DMS 273 treated with DMSO at 0.1 percent for 48 hours (cell line): ENCODE measurements at places on chromosomes 11 and 22.

- DNase-seq: no peak
These were observed 12.5 kb downstream of the KMT5B start for GRCh38 chr11:68200639-68201038.

DNA sequence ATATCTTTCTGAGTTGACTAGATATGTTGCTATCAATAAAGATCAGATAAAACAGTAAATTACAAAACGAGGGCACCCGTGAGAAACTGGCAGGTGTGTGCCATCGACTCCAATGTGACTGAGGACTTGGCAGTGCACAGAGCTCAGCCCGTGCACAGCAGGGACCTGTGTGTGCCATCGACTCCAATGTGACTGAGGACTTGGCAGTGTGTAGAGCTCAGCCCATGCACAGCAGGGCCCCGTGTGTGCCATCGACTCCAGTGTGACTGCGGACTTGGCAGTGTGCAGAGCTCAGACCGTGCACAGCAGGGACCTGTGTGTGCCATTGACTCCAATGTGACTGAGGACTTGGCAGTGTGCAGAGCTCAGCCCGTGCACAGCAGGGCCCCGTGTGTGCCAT is 347.2 kb upstream of the B3GAT1 start:
- DNase-seq: no peak

DNA sequence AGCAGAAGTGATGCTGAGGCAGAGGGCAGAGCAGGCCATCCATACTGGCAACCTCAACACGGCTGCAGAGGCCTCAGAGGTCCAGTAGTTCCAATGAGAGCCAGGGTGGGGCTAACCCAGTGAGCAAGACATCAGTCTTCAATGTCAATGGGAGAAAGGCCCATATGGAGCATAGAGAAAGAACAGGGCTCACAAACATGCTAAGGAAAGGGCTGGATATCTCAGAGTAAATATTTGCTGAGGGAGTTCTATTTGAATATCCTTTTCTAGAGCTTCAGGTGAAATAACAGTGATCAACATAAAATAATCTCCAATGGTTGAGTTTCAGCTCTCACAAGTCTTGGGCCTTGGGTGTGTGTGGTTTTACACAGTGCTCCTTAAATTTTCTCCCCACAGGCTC is 50.8 kb upstream of the CCDC90B start:
- no peak for DNase-seq

GRCh38 chr11:122637541-122637940 is 18.0 kb upstream of the UBASH3B start:
- DNase-seq: no peak

- no peak for DNase-seq
These were observed 342.7 kb downstream of the AASDHPPT start for GRCh38 chr11:106420048-106420665.

- no peak for DNase-seq
These were observed 744.6 kb downstream of the FAM181B start for GRCh38 chr11:81989093-81989492.

DNA sequence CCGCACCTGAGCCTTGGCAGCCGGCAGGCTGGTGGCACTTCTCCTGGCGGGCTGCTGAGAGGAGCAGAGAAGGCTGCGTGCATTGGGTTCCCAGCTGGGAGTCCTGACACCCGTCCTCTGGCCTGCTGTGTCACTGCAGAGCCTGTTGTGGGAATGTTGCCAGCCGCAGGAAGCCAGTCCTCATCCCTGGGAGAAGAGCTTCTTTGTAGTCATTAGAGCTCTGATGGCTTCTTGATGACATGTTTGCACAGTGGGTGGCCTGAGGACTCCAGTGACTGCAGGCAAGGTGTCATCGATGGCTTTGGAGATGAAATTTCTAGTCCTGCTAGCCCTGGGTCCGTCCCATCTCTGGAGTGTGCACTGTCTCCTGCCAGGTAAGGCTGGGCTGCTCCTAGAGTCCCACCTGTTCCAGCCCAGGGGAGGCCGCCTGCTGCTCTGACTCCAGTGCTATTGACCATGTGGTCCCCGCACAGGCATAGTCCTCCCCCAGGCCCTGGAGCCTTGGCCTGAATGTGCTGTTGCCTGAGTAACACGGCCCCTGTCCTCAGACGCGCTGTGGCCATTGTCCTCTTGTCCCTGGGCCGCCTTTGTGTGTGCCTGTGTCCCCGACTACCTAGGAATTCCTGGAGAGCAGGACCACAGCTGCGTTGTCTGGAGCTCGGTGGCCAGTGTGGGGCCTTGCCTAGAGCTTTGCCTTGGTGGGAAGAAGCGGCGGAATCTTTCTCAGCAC is 129.2 kb downstream of the CACNA1I start:
- no peak for DNase-seq

GRCh38 chr11:45590743-45591142 is 74.7 kb downstream of the CHST1 start:
- DNase-seq: no peak

GRCh38 chr22:39545386-39546365 is 13.1 kb upstream of the RPS19BP1 start:
- DNase-seq: no peak

GRCh38 chr22:46564084-46564714 is 26.8 kb upstream of the CELSR1 start:
- DNase-seq: no peak

DNA sequence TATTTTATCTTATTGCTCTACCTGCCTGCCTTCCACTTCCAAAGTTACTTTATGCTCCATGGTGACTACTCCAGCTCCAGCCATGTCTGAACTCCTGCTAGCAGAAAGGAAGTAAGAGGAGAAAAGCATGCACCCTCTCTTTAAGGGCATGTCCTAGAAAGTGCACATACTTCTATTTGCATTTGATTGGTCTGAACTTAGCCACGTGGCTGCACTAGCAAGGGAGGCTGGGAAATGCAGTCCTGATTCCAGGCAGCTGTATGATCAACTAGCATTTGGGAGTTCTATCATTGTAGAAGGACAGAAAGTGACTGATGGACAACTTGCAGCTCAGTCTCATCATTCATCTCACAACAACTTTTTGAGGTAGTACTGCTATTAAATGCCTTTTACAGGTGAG is 515.7 kb downstream of the BUD13 start:
- no peak for DNase-seq

GRCh38 chr22:47148956-47149728 is 386.7 kb downstream of the TBC1D22A start:
- DNase-seq: no peak
